Panc1 (cell line): ENCODE measurements at places on chromosomes 1 and 21.
A peak's percentile ranks its signal among the peaks of the same experiment; 100 is the strongest.

GRCh38 chr1:56424744-56425493, 154.4 kb downstream of the PLPP3 start:
- DNase-seq, result no peak

- DNase-seq, result no peak
These were observed 87.8 kb upstream of the USP24 start for GRCh38 chr1:55302972-55303371.

GRCh38 chr1:165592945-165593823, 37.9 kb upstream of the MGST3 start:
- peak; percentile 73 for DNase-seq

DNA sequence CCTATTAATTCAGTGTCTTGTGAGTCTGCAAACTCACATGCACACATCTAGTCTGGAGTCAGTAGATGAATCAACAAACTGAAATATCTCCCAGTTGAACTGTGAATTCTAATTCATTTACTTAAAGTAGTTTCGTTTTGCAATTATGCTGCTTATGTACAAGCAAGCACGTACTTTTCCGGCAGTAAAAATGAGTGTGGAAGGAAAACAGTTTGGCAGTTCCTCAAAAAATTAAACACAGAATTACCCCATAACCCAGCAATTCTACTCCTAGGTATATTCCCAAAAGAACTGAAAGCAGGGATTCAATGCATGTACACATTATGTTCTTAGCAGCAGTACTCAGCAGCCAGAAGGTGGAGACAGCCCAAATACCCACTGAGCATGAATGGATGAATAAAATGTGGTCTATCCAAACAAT, 49.3 kb downstream of the GNB1 start:
- DNase-seq, result no peak

DNA sequence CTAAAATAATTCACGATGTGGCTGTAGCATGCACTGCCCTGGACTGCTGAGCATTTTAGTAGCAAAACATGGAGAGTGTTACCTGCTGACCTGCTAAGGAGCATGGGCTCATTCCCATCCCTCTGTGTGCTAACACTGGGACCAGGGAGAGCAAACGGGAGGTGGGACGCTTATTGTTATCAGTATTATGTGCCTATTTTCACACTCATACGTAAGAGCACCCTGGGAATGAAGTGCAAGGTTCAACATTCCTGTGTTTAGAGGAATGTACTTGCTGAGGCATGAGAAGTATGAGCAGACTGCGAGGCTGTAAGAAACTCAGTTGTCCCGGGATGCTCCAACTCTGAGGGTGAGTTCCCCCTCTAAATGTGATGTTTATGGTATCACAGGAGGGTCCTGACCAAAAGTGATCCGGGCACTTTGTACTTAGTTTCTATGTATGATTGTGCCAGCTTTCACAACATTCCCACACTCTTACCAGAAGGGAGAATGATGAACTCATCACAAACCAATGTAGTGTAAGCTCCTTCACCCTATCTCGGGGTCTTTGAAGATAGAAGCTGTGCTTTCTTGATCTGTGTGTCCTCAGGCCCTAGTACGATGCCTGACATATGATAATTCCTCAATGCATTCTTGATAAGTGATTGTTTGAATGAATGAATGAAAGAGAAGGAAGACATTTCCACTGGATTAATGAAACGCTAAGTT, 164.8 kb downstream of the KCNJ6 start:
- DNase-seq, result no peak
